ENCODE measurements at places on chromosomes 7 and 10.

DNA sequence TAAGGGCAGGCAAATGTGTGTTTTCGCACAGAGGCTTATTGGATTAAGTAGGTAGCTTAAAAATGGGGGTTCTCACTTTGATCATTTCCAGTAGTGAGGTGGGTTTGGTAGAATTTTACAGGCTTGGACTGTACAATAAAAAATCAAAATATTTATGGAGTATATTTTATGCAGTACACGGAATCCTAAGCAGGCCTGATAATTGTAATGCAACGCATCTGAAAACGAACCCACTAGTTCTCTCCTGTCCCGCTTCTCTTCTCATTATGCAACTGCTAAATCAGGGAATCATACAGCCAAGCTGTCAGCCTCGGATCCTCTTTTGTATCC, 377 bp upstream of the POLR1F start:
- DNase-seq: no peak

- DNase-seq: no peak
These were observed 605.6 kb upstream of the TEX47 start for GRCh38 chr7:89401099-89401498.

GRCh38 chr7:128948312-128948973, 10.7 kb downstream of the IRF5 start:
- no peak for DNase-seq

DNA sequence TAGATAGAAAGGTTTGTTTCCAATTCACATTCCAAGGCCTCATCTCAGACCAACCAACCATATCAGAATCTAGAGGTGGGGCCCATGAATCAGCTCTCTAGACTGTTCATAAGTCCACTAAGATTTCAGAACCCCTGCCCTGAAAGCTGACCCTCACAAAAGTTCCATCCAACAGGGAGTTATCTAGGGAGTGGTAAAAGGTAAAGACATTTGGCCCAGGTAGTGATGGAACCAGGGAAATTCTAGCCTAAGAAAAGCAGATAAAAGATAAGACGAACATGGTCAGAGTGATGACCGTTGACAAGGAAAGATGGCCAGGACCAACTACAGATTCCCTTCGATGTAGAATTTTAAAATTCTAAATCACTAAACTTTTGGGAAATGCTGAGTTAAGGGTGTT, 198.0 kb upstream of the NEBL start:
- no peak for DNase-seq

- no peak for DNase-seq
These were observed 92.8 kb downstream of the PAXIP1 start for GRCh38 chr7:154910125-154910524.

Measured in spinal cord (tissue), 10 donors.